ENCODE measurements at places on chromosomes 7 and 10. TPM values are rescaled to one million over a fixed set of nuclear protein-coding genes. Genes with fewer than 3 reads are reported as not detected.

DNA sequence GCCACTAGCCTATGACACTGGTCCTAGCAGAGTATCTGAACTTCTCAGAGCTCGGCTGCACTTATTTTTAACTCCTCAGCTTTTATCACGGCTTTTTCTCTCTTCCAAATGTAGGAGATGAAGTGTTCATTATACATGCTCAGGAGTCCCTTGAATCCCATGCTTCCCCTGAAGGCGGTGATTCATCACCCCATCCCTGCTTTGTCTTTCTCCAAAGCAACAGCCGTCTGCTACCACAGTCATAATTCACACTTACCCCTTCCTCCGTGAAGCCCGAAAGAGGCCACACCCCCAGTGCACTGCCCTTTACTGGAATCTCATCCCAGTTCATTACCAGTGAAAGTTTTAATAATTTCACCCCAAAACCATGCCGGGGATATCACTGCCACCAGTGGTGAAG lies 301.5 kb upstream of the SHH start:
- DNase-seq: no peak

GRCh38 chr7:25611196-25611595 lies 382.9 kb upstream of the NPVF start:
- no peak for DNase-seq

DNA sequence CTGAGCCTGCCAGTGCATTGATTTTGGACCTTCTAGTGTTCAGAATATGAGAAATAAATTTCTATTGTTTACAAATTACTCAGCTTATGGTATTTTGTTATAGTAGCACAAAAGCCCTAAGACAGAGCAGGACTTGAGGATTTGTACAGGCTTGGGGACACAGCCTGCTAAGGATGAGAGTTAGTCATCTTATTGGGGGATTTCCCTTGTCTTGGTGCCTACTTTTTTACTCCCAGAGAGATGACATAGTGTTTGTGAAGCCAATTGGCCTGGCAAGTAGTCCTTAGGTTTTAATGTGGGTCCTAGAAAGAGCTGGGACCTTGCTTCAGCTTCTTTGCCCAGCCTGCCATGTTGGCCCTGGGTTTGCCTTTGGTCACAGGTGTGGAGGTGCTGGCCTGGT lies 364.0 kb downstream of the REEP3 start:
- no peak for DNase-seq

DNA sequence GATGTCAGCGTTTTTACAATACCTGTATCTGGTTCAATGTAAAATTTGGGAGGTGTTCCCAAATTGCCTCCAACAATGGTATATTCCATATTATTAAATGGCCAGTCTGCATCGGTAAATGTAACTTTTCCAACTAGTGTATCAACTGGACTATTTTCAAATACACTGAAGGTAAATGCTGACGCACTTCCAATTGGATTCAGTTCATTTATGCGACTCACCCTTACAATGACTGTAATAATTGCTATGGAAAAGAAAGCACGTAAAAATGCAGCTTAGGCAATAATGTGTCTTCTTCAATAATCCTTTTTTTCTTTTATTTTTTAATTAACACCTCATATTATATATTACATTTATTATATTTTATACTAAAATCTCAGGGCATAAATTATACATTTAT lies 209.1 kb downstream of the HGF start:
- no peak for DNase-seq

- DNase-seq: no peak
Measured at GRCh38 chr7:20788420-20788990, 1.8 kb upstream of the SP8 start.

Gene ARHGAP12
- total RNA-seq: 40.7 TPM

Gene SUN3
- total RNA-seq: not detected

Gene CRYGN
- not detected for total RNA-seq

Gene PROSER2
- 84.9 TPM for total RNA-seq

GRCh38 chr7:18900803-18901202 lies 216.6 kb downstream of the TWIST1 start:
- no peak for DNase-seq

Gene TUBB8
- total RNA-seq: not detected

GRCh38 chr7:126044662-126045061 lies 1115.0 kb upstream of the POT1 start:
- DNase-seq: no peak

- no peak for DNase-seq
Measured at GRCh38 chr7:30463405-30464145, 15.0 kb downstream of the NOD1 start.

- DNase-seq: no peak
Measured at GRCh38 chr10:119365773-119366599, 158.6 kb downstream of the GRK5 start.

Gene PTPRN2
- total RNA-seq: 0.78 TPM

- no peak for DNase-seq
Measured at GRCh38 chr10:27816320-27816719, 70.7 kb upstream of the MKX start.

DNA sequence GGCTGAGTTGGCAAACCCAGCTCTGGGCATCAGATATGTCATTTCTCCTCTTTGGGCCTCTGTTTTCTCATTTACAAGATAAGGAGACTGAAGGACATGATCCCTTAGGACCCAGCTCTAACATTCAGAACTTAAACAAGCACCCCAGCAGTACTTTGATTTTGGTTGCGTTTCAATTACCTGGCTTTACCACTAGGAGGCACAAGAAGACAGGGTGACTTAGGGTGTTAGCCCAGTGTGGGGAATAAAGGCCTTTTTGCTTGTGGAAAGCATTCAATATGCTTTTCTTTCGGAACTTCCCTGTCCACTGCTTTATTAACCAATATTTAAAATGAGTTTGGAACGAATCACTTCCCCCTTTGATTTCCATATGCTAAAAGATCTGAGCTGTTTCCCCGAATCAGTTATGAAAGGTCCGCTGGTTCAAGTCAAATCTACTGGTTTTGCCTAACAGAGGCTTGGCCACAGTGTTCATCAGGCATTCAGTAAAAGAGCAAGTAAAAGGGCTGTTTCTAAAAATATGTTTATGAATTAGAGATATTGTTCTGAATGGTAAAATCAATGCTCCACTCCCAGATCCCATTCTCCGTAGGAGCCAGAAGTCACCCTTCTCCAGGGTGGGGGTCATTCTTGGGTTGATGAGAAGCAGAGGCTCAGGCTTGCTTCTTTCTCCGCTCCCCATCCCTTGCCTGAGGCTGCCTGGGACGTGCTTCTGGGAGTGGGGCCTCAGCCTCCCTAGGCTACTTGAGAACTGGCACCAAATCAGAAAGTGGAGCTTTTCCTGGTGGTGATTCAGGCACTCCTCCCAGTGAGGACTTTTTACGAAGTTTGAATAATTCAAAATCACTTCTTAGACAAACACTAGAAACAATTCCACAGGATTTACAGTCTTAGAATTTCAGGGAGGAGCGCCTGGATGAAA lies 105.5 kb downstream of the MYOF start:
- peak; percentile 75 for DNase-seq

Gene KCNMA1
- 12.8 TPM for total RNA-seq

Data from Caki2 (cell line).